ACHN (cell line): ENCODE measurements at places on chromosomes 16 and 17.

DNA sequence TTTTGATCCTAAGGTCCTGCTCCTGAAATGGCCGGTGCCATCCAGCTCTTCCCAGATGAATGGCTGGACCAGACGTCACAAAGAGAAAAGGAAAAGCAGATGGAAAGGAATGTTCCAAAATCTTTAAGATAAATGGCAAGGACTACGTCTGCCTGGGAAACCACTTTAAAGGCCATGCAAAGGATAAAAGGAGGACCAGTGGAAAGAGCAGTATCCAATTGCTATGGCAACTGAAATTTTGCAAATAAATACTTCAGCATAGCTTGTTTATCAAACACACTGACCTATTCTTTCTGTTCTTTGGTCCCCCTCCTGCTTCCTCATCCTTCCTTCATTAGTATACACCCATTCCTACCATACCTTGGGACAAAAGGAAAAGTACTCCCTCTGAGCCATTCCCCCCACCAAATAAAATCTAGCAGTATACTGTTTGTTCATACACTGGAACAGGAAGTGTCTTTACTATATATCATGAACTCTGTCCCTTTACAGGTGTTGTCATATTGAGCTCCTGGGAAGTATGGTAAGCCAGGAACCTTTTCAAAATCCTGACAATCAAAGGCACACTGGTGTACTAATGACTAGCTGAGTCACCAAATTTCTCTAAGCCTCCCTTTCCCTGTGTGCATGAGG lies 37.2 kb upstream of the NUFIP2 start:
- DNase-seq = no peak

GRCh38 chr17:48907713-48908046 lies 527 bp upstream of the UBE2Z start:
- DNase-seq = no peak

GRCh38 chr16:66899945-66900710 lies 18.6 kb downstream of the CDH16 start:
- DNase-seq = peak; percentile 90

- no peak for DNase-seq
Measured at GRCh38 chr16:5045499-5046115, 11.9 kb upstream of the NAGPA start.

DNA sequence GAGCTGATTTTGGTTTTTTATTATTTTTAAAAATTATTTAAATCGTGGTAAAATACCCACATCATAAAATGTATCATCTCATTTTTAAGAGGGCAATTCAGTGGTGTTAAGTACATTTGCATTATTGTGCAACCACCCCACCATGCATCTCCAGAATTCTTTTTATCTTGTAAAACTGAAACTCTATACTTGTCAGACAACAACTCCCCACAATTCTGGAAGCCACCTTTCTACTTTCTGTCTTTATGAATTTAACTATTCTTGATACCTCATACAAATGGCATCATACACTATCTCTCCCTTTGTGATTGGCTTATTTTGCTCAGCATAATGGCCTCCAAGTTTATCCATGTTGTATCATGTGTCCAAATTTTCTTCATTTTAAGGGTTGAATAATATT lies 97.9 kb downstream of the HS3ST3B1 start:
- no peak for DNase-seq

DNA sequence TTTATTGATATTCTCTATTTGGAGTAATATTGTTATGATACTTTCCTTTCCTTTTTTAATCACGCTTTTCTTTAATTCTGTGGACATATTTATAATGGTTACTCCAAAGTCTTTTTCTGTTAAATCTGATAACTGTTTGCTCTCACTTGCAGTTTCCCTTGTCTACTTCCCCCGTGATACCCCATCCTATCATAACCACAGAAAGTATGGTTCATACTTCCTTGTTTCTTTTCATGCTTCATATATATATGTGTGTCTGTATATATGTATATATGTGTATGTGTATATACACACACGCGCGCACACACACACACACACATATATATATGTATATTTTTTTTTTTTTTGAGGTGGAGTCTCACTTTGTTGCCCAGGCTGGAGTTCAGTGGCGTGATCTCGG lies 23.5 kb downstream of the SPECC1 start:
- DNase-seq = no peak

GRCh38 chr17:62014526-62014925 lies 50.6 kb downstream of the MED13 start:
- DNase-seq = no peak

- DNase-seq = peak; percentile 42
Measured at GRCh38 chr17:82497483-82498405, 21.8 kb upstream of the FOXK2 start.

DNA sequence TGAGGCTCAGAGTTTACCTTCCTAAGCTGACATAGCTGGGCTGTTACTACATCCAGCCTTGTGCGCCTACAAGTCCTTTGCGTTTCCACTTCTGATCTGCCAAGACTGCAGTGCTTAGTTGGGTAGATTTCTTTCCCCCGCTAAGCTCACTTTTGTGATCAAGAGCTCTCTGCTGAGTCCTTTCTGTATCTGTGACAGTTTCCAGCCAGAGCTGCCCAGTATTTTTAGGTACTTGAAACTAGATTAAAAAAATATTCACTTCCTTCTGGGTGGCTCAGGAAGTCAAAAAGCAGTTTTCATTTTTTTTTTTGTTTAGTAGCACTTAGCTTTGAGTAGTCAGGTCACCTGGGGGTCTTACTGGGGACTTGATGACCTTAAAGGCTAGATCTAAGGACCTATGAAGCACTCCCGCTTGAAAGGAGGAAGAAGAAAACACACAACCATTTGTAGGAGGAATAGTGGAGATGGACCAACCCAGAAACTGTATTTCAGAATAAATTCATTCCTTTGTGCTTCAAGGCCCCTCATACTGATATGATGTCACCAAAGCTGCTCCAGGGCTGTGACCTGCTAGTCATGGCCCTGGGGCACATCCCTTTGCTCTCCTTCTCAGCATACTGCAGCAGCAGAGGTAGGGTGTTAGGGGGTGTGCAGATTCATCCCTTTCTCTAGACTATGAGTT lies 75.6 kb upstream of the HNF1B start:
- DNase-seq = peak; percentile 43

GRCh38 chr17:4314179-4314578 lies 50.4 kb upstream of the ANKFY1 start:
- DNase-seq = no peak

GRCh38 chr17:77018504-77018903 lies 122.3 kb upstream of the SEC14L1 start:
- no peak for DNase-seq

- DNase-seq = no peak
Measured at GRCh38 chr17:54916721-54917120, 16.1 kb downstream of the TOM1L1 start.

DNA sequence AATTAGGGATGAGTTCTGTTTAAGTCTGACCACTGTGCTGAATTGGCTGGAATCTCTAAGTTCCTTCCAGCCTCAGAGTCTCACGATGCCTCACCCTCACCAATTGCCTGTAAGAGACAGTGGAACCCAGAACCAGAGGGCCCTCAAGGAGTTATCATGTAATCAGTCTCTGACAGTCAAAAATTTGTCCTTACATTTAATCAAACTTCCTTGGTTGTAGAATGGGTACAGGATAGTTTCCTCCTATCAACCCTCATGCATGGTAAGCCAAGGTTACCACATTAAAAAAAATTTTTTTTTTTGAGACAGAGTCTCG lies 83.2 kb downstream of the CDK5R1 start:
- no peak for DNase-seq

DNA sequence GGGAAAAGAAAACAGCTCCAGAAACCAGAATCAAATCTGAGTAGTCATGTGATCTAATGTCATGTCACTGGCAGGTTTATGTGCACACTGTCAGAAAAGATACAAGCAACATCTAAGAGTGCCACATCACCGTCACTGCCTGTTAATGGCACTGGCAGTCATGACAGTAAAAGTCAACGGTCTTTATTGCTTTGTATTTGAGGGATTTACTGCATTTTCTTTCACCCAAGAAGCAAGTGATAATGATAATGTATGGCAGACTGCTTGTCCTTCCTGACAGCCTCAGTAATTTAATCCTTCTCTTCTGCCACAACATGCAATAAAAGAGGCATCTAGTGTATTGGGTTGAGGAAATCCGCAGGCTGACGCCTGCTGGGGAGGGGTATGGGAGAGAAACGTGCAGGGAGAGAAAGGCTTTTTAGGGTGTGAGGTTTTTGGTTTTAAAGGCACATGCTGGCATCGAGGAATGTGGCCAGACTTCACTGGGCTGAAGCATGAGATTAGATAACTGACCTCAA lies 92.4 kb downstream of the RPGRIP1L start:
- DNase-seq = no peak

DNA sequence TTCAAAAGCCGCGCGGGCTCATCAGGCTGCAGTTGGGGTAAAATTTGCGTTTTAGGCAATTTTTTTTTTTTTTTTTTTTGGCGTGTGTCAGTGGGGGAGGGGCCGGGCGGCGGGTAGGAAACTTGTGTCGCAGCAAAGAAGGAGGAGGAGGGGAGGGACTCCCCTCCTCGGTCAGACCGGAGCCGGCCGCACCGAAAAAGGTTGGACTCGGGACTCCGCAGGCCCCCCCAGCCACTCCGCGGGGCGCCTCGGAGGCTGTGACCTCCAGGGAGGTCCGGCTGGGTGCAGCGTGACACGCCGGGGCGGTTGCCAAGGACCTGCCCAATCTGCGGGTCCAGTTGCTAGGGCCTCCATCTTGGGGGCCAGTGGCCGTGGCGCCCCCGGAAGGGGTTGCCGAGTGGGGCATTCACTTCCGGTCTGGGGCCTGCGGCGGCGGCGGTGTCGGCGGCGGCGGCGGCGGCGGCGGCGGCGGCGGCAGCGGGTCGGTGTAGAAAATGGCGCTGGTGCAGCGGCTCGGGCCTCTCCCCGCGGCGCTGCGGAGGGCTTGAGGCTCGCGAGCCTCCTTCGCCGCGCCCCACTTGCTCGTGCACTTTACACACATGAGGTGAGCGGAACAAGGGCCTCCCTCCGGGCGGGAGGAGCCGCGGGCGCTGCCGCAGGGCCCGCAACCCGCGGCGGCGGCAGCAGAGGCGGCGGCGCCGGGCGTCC lies at the start of gene TNRC6A:
Gene TNRC6A, plus strand, starts transcription at position 409 of the 708 bp plus-strand sequence. Its CDS starts 191 bp downstream, at position 600.
- DNase-seq = peak; percentile 93

- no peak for DNase-seq
Measured at GRCh38 chr16:52113533-52114183, 433.3 kb downstream of the TOX3 start.

DNA sequence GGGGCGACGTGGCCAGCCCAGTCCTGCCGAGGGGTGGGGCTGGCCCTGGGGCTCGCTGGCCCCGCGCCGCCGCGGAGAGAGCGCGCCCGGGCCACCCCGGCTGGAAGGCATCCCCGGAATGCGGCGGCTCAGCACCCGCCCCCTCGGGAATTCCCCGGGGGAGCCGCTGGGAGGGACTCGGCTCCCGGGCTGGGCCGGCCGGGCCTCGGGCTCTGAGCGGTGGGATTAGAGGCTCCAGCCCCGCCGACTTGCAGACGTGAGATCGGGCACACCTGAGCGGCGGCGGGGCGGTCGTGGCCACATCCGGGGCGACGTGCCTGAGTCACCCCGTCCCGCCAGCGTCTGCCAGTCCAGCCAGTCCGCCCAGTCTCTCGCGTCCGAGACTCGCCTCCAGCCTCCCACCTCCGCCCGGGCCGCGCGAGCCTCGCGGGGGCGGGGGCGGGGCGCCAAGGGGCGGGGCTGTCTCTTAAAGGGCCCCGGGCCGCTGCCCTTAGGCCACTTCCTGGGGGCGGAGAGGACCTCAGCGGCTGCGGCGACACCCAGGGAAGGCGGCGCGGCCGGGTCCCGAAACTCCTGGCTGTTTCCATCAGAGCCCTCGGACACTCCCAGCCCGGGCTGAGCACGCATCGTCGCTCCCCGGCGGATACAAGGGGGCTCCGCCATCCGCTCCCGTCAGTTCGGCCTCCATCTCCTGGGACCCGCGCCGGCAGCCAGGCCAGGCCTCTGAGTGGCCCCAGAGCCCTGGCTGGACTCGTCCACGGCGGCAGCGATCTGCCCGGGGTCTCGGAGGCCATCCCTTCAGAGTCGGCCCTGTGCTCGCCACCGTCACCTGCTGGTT lies at the start of gene KCTD11:
Gene KCTD11, plus strand, starts transcription at position 498 of the 838 bp plus-strand sequence.
- DNase-seq = peak; percentile 94
